ENCODE measurements at places on chromosomes 5 and 9.
A peak's percentile ranks its signal among the peaks of the same experiment; 100 is the strongest.

DNA sequence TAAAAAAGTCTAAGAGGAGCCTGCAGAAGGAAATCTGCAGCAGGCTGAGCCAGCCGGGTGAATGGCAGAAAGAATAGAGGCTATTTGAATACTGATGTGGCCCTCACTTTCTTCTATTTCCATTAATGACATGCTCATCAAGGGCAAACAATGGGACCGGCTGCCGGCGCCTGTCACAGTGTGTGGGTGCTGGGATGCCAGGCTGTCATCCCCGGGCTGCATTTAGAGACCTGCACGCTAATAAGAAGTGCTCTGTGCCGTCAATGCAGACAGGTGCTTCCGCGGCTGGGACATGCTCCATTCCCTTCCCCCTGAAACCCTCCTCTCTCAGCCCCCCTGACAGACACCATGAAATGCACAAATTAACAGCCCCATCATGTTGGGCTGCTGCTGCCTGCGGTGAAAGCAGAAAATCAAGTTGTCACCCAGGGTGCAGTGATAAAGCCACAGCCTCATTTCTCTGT lies 217.7 kb upstream of the TBCA start:
- DNase-seq = no peak

DNA sequence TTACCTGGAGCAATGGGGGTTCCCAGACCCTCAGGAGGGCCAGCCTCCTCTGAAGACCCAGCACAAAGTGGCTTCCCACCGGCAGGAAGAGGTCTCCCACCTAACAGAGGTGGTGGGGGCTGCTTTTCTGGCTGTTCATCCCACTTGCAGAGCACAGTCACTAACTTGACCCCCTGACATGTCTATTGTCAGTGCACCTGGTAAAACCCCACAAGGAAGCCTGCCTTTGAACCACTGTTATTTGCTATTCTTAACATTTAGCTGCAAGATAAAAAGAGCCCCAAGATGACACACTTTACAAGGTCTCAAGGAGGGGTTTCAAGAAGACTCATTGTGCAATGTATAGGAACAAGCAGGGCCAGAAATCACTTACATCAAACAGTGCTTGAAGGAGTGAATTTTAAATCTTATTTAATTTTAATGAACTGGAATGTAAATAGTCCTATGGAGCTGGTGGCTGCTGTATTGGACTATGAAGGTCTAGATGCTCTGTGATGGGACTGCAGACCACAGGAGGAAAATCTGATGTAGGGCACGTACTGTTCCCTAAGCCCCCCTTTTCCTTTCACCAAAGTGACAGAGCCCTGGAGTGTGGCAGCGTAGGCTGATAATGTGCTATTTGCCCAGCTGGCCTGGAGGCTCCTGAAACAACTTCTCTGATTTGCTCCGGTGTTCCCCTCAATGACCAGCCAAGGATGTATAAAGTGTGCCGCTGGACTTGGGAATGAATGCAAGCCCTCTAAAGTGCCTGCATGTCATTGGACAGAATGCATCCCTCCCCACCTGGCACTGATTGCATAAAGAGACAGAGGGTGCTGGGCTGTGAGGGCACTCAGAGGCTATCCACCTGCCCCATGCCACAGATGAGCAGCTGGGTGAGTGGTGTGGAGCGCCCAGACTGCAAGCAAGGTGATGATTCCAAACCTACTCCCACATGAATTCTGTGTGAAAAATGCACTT lies 80.2 kb downstream of the PTPN3 start:
- no peak for DNase-seq

- DNase-seq = no peak
Observed at GRCh38 chr5:67221487-67222242, 25.1 kb upstream of the CD180 start.

DNA sequence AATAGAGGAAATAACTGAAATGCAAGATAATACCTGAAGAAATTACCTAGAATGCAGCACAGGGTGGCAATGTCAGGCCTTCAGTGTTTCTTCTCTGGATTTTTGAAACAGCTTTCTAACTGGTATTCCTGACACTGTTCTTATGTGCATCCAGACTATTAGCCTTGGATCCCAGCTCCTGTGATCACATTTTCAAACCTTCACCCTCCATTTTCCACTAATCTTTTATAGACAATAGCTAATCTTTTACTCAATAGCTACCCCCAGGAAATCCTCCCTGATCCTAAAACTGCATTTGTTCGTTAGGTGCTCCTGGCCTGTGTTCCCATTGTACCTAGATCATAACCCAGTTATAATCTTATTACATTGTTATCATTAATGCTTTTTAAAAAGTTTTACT lies 101.5 kb upstream of the DHFR start:
- no peak for DNase-seq

DNA sequence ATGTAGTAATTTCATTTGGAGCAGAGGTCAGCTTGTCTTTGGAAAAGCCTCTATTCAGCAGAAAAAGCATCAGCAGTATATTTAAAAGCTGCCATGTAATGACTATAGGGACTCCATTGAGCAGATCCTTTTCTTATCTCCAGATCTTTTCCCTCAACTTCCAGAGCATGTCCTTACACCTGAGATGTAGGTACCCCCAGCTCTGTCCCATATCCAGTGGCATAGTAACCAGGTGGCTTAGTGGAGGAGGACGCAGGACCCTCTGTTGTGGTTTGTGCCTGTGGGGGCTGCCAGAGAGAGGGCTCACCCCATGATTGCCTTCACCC lies 61.5 kb downstream of the RCL1 start:
- DNase-seq = no peak

DNA sequence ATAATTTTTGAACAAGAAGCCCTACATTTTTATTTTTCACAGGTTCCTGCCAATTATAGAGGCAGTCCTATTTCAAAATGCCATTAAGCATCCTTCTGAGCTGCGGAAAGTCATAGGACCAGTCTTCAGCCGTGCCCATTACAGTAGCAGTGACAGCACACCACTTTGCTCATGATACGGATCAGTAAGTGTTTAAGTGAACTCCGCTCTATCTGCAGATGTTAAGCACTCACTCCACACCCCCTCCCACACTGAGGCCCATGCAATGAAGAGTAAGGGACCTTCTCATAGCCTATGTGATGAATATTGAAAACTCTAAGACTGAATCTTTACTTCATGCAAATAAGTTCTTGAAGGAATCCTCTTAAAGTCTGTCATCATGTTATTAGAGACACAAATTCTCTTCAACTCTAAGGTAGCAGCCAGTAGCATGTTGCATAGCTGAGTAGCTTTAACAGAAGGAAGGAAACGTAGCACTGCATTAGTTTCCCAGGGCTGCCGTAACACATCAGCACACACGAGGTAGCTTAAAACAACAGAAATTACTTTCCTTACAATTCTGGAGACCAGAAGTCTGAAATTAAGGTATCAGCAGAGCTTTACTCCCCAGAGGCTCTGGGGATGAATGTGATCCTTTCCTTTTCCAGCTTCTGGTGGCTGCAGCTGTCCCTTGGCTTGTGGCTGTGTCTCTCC lies 20.3 kb upstream of the TAF11L2 start:
- no peak for DNase-seq

- peak; percentile 36 for DNase-seq
Observed at GRCh38 chr9:134163371-134164196, 780 bp downstream of the RNU6ATAC start.

DNA sequence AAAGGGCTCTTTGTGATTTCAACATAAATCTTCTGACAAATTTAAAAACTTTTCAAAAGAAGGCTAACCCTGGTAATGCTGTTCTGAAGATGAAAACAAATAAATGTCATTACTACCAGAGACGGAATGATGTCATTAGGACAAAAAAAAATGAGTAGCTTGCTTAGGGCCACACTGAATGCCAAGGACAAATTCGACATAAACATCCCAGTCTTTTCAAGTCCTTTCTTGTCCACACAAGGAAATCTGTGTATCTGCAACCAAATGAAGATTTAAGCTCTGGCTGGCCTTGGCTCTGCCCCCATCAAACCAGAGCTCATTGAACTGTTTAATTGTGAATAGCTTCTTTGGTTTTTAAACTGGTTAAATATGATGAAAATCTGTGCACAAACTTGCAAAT lies 592.7 kb downstream of the TLE1 start:
- DNase-seq = no peak

GRCh38 chr5:98453296-98453695 lies 320.2 kb upstream of the RGMB start:
- no peak for DNase-seq

DNA sequence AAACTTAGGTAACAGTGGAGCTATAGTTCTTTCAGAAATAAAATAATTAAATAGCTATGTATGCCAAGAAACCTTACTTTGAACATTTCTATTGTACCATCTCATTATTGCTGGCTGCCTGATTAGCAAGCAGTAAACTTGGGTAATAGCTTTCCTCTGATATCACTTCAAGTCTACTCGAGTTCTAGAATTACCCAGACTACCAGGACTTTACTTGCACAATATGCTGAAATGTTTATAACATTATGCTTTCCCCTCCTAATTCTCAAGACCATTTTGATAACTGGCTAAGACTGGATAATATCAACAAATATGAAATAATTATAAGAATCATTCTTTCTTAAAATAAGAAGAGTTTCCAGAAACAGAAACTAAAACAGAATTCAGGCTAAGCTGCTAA lies 512.6 kb downstream of the RAB3C start:
- no peak for DNase-seq

- DNase-seq = peak; percentile 69
Observed at GRCh38 chr5:36606428-36607113, at the start of gene SLC1A3. TSS of gene SLC1A3 (plus strand) at chr5:36606606. CDS start at chr5:36608424, 1,818 bp downstream.

Measured in neuronal stem cell (in vitro differentiated cells).